AG09309 (cell line): ENCODE measurements at places on chromosomes 4 and X.

DNA sequence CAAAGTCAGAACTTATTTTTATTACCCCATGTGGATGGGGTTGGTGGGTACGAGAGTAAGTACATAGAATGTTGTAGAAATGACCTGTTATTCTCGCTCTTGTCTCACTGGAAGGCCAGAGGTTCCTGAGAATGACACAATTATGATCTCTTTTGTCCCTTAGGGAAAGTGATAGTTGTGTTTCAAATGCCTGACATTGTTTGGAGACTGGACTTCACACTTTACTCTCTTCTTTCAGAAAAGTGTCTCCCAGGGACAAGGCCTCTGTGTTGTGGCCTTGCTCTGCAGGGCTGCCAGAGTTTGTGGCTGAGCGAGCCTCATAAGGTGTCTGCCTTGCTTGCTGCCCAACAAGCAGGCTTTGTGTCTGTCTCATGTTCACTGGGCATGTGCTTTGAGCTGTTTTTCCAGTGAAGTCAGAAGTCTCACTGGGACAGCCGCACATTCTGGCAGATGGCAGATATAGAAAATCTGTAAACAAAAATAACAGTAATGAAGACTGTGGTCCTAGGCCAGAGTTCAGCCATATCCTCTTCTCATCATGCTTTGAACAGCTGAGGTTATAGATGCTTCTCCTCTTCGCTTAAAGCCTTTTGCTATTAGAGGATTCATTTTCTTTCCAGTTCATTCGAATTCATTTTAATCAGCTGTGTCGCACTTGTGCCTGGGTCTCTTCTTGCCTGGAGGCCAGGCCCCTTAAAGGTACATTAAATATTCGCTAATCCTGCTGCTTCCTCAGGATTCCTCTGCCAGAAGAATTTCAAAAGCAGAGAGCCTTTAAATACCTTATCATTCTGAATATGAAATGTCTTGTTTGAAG is 14.4 kb downstream of the PPEF1 start:
- no peak for DNase-seq

DNA sequence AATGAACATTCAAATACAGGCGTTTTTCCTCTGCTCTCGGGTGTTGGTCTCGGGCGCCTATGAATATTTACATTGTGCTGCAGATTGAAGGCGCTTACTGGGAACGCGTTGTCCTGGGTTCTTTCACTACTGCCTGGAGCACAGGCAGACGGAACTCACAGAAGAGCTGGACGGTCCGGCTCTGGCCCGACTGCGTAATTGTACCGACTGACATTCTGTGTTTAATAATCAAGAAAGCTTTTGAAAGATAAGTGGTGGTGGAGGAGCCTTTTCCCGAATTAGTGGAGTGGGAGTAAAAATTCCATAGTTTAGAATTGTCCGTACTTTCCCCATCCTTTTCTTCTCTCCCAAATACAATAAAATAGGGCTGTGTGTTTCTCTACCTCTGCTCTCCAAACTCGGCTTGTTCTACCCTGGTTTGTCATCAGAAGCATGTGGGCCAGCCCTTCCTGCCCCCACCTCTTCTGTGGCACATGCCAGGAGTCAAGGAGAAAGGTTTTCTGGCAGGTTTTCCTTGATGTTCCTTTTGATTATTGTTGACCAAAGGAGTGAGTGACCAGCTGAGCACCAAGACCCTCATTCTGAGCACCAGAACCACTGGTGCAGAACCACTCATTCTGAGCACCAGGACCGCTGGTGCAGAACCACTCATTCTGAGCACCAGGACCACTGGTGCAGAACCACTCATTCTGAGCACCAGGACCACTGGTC is 2.3 kb downstream of the FHDC1 start:
- DNase-seq: no peak

DNA sequence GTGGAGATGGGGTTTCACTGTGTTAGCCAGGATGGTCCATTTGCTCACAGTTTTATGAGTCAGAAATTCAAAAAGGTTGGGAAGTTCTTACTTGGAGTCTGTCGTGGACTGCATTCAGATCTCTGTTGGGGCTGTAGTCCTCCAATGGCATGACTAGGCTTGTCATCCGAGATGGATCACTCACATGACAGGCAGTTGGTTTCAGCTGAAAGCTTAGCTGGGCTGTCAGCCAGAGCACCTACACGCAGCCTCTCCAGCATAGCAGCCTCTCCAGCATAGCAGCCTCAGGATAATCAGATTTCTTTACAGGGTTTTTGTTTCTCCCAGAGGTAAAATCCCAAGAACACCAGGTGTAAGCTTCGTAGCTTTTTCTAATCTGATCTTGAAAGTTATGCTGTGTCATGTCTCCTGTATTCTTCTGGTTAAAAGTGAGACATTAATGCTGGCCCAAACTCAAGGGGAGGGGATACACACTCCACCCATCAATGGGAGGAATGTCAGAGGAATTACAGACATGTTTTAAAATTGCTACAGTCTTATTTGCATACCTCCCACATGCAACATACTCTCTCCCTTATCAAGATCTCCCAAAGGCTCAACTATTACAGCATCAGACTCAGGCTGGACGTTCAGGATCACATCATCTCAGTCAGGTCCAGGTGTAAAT is 31.6 kb upstream of the SOD3 start:
- DNase-seq: peak; percentile 39

- no peak for DNase-seq
Measured at GRCh38 chrX:27680726-27681125, 90.6 kb downstream of the DCAF8L2 start.

GRCh38 chr4:132101526-132101925 is 1047.6 kb upstream of the PCDH10 start:
- no peak for DNase-seq

GRCh38 chr4:132770776-132771175 is 378.3 kb upstream of the PCDH10 start:
- DNase-seq: no peak

- DNase-seq: no peak
Measured at GRCh38 chrX:151880895-151881294, 31.8 kb upstream of the MAGEA4 start.
